ENCODE measurements at places on chromosomes 5 and 9.

DNA sequence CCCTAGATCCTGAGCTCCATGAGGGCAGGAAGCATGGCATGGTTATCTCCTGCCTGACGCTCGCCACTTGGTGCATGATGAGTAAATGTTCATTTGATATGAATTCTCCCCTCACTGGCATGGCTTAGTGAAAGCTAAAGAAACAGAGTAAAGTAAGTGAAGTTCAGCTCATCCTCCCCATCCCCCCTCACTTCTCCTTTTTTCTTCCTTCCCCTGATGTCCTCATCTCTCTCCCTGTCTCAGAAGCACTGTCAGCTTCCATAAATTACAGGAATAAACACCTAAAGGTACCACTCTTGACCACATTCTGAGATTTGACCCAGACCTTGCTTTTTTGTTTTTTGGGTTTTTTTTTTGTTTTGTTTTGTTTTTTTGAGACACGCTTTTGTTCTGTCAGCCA lies 73.3 kb downstream of the SNX18 start:
- DNase-seq = no peak

- no peak for DNase-seq
Measured at GRCh38 chr5:94080390-94080789, 339.0 kb upstream of the POU5F2 start.

DNA sequence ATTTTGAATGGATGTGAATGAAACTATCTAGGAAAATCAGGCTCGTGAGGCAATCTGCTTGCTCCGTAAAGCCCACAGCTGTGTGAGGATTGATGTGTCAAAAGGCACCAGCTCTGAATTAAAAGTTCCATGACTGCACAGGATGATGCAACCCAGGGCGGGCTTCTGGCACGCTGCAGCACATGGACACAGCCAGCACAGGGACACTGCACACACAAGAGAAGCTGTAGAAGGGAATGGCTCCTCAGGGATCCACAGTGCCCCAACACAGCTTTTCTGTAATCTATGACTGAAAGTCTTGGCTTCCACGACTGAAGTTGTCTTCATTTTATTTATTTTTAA lies 151.0 kb downstream of the GCNT1 start:
- DNase-seq = no peak

DNA sequence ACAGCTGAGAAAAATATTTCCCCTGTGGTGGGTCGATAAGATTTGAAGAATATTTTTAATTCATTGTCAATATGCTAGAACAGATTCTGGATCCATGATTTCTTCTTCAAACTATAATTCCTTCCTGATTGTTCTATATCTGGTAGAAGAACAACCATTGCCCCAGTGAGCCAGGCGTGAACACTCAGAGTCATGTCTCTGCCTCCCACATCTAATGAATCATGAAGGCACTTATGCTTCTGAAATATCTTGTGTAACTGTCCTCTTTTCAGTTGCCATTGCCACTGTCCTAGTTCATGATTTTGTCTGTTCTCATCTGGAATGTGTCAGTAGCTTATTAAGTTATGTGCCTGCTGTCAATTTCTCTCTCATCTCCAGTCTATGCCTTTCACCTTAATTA lies 40.0 kb downstream of the GABRG2 start:
- DNase-seq = no peak

GRCh38 chr9:98360176-98360708 lies 104.8 kb upstream of the TBC1D2 start:
- DNase-seq = peak; percentile 15

DNA sequence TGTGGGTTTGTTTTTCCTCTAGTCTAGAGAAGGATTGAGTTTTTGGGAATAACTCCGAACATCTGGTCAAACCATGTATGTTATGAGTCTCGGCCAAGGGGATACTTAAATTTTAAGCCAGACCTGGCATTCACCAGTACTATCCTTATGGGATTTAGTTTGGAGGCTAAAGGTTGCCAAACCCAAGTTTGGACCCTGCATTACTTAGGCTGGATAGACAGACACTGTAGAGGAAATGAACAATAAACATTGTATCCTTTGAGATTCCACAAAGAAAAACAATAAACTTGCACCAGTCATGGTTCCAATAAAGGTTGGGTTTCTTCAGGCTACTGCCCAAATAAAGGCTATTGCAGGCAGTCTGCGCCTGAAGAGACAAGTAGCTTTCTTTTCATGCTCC lies 296.7 kb upstream of the MEF2C start:
- DNase-seq = no peak

DNA sequence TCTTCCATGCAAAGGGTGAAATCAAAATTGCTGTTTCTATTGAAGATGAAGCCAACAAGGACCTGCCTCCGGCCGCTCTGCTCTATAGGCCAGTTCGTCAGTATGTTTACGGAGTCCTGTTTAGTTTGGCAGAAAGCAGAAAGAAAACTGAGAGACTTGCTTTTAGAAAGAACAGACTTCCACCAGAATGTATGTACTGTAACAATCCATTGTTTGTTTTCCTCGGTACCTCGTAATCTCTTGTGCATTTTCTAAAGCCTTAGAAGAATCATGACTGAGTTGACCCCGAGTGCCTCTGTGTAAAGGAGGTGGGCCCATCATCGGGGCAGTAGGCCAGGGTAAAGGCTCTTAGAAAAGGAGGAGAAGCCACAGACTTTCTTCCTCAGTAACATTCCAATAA lies 44.2 kb upstream of the PHF2 start:
- DNase-seq = no peak

- no peak for DNase-seq
Measured at GRCh38 chr9:5543875-5544702, 33.8 kb downstream of the PDCD1LG2 start.

DNA sequence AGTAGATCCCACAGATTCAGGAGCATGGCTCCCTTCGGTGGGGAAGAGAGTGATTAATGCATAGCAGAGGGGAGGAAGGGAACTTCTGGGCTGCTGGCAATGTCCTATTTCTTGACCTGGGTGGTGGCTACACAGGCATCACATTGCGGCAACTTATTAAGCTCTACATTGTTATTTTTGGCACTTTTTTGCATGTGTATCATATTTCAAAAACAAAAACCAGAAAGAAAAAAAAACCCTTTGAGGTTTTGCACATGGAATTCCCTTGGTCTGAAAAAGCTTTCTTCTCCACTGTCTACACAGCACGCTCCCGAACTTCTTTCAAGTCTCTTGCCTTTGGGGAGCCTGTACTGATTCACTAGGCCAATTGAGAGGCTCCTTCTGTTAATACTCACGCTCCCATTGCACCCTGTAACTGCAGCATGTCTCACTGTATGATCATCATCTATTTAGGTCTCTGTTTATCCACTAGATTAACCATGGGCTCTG lies 25.1 kb downstream of the CEMIP2 start:
- DNase-seq = no peak
